ENCODE measurements at places on chromosomes 3 and 15.

DNA sequence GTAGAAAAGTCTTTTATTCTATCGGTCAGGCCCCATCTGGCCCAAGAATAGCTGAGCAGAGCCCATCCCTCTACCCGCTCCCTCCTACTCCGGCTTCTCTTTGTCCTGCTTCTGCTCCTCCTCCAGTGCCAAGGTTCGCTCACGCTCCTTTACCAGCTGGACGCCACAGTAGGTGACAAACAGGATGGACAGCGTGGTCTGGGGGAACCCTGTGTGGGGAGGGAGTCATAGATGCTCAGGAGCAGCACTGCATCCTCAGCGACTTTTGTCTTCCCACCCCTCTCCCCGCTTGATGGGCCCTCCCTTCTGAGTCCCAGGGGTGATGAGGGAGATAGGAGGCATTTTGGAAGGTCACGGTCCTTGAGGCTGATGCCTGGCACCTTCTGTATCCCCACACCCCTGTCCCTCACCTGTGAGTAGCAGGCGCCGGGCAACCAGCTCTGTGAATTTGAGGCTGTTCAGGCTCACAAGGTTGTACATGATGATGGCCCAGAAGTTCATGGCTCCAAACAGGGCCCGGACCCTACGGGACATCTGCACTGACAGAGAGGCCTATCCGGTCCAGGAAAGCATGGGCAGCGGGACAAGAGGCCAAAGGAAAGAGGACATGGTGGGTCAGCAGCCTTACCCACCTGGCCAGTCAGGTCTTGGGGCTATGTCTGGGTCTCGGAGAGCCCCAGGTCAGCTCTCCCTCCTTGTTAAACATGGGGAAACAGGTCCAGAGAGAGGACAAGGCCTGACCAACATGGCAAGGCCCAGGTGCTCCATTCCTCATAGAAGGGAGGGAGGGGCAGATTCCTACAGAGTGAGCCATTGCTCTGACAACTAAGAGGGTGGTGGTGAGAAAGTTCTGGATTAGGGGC is 7.6 kb downstream of the KLHL40 start:
- DNase-seq = no peak

- DNase-seq = no peak
Observed at GRCh38 chr15:68983961-68984481, 30.5 kb upstream of the NOX5 start.

- DNase-seq = no peak
Observed at GRCh38 chr3:30273304-30274072, 332.9 kb upstream of the TGFBR2 start.

GRCh38 chr3:96961576-96961975 is 147.2 kb downstream of the EPHA6 start:
- DNase-seq = no peak

DNA sequence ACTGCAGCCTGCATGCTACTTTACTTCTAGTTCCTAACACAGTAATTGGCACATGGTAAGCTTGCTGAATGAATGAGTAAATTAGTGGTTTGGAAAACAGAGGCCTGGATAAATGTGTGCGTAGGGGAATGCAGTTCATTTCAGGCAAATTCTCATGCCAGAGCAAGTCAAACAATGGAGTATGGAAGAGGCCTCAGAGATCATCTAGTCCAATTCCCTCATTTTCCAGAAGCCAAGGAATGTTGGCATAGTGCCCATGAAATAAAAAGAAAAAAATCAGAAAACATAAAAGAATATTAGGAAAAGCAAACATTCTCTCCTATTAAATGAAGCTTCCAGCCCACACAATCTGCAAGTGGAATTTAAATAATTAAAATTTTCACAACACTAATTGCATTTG is 92.4 kb downstream of the MB21D2 start:
- no peak for DNase-seq

DNA sequence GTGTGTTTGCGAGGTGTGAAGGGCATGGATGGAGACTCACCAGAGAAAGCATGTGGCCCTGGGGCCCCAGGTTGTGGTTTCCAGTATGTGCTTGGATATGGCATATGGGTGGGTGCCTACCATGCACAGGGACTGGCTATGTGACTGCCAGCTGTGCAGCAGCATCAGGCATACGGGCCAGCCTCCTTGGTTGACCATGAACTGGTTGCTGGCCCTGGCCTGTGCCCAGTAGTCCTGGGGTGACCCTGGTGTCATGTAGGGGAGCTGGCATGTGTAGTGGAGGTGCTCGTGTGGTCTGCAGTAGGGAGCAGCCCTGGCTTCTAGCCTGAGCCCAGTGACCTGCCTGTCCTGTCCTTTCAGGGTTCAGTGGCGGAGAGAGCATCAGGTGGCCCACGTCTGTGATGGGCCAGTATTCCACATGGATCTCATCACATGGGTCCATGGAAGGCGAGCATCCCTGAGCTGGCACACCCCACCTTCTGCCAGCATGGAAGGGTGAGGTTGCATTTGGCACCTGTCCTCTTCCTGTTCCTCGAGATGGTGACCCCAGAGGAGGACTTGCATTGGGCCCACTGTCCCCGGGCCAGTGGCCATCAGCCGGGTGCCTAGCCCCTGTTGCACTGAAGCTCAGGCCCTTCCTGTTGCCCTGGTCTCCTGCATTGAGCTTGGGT is 228.9 kb downstream of the SNRPN start:
- no peak for DNase-seq

GRCh38 chr3:126752303-126753190 is 48.5 kb downstream of the CHCHD6 start:
- DNase-seq = peak; percentile 61

DNA sequence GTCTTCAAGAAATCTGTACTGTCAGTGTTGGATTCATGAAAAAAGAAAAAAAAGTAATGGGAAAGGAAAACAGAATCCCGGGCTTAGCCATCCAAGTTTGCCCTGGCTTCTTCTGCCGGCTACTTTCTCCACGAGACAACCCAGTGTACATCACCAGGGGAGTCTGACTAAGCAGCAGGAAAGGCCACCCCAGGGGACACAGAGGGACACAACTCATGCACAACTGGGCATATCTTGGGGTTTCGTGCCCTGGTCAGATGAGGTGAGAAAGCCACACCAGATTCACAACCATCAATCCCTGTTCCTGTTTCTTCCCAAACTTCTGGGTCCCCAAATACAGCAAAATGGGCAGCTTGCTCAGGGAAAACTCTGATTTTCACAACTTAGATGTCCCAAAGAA is 33.2 kb downstream of the ADAMTS17 start:
- DNase-seq = no peak

DNA sequence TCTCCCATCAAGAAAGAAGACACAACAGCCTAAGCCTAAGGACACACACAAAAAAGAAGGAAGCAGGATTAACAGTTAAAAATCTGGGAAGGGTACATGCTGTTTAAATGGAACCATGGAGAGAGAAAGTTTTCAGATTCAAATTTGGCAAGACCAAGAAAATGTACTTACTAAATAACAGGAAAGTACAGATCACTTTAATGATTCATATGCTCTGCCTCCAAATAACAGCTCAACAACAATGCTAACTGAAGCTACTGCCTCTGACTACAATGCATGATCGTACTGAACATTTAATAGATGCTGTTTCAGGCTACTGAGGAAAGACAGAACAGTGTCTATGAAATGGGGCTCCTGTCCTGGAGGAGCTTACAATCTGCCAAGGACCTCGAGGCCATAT is 8.4 kb upstream of the NMB start:
- DNase-seq = no peak

DNA sequence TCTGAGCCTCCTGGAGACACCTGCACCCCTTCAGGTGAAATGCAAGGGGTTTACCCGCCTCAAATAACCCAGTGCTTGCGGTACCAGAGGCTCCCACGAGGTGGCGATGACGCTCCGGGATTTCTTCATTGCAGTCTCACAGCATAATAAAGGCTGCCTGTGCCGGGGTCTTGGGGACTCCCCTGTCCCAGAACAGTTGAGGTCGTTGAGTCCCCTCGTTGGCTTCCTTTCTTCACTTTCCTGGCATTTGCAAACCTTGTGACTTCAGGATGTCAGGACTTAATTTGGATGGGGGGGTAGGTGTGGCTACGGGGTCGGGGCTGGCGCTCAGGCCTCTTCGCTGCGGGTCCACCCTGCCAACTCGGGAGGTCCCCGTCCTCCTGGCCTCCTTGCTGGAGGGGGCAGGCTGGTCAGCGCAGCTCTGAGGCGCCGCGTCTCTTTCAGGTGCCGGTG is 1.3 kb downstream of the GNAT1 start:
- DNase-seq = peak; percentile 79

DNA sequence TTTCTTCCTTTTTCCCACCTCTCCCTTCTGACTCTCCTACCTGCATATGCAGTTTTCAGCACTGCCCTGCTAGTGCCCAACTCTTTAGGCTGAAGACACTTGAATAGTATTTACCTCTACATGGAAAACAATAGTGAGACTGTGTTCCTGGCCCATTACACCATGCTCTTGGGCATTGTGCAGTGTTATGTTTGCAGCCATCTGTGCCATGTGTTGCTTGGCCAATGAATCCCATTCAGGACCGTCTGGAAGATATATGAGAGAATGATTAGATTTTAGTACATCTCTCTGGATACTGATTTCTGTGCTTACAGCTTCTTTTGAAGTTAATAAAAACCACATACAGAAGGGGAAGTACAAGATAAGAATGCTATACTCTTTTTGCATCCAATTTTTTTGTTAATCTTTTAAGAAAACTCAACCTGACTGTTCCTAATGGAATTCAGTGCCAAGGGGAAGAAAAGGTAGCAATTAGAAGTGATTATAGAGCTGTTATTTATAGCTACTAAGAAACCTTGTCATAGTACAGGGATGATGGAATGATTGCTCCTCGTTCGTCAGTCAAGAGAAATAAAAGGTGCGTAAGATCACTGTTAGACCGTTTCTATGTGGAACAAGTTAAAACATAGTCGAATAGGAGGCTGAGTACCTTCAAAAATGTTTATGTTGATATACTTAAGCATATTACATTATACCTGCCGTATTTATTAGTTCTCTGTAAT is 58.9 kb downstream of the TMEM41A start:
- no peak for DNase-seq

DNA sequence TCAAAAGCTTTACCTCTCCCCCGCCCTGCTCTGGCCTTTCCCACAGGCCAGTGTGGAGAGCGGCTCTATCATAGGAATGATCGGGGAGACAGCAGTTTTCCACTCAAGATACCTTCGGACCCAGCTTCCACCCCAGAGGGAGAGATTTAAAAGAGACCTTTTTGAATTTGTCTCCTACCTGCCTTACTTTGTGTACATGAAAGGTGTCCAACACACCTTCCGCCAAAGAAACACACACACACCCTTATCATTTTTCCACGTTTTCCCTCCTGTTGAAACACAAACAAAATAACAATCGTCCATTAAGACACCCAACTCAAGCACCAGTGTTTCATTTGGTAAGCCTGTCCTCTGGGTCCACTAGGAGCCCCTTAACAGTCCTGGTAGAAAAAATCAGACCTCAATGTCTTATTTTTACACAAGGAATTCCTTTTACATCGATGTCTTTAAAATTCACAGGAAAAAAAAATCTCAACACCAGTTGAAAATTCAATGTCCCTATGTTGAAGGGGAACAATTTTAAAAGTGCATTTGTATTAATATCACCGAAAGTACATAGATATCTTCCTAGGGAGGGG is 4.0 kb downstream of the HES1 start:
- DNase-seq = no peak

DNA sequence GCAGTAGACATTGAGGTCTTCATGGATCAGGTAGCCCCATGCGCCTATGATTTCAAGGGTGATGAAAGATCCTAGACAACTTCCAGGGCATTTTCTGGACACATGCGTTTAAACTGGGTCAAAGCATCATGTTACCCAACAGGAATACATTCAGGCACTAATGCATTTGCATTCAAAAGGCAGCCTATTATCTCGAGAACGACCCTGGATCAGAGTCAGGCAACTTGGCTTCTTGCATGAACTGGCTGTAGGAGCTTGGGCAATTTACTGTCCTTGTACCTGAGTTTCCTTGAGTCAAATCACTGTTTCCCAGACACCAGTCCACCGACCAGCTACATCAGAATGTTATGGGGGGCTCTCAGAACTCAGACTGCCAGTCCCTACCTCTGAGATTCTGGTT is 51.5 kb upstream of the CHST2 start:
- DNase-seq = no peak

GRCh38 chr3:27049792-27050191 is 319.4 kb downstream of the NEK10 start:
- no peak for DNase-seq

GRCh38 chr15:72005483-72005882 is 112.5 kb downstream of the MYO9A start:
- DNase-seq = no peak

Data from GM12891 (cell line).